ENCODE measurements at places on chromosomes 7 and 10.

DNA sequence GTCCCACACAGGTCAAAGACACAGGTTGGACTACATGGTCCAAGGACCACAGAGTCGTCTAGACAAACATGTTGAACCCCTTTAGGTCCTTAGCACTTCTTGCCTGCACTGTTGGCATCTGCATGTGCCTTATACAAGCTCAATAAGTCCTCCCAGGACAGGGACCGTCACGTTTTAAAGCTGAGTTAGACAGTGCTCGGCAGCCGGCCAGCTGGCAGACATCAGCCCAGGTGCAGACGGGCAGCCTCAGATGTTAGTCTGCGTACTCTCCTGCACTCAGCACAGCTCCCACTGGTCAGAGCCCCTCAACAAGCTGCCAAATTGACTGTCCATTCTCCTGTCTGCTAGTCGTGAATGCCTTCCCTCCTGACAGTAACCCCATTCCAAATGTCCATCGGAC lies 34.9 kb downstream of the PARP12 start:
- DNase-seq: no peak

DNA sequence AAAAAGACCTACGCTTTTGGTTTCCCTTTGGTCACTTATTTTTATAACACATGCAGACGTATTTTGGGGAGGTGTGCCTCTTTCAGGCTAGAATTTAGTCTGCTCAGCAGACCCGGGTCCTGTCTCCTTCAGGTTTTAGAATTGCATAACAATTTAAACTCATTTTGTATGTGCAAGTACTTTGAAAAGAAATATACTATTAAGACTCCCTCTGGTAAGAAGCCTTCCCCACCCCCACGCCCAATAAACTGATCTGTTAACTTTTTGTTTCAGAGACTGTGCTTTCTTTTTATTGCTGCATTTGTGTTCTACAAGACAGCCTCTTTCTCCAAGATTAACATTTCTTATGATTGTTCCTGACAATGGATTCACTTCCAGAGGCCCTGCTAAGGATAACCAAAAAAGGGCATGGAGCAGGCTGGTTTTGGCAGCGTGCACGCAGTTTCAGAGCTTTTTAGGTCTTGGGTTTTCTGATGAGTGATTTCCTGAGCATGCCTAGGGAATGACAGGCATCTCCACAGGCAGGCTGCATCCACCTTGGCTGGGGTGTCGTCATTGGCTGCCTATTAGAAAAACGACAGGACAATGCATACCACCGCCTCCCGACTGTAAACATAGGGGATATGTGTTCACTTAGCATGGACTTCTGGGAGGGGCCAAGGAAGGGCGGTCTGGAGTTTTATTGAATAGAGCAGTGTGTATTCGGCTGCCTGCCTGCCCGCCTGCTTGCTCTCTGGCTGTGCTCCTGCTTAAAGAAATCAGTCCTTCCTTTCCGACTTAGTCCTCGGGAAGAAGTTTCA lies at the start of gene CALD1:
CALD1 (plus strand) TSS at position 694 of the 800 bp plus-strand sequence. CDS start 88,100 bp downstream, outside the sequence.
- DNase-seq: peak; percentile 8

DNA sequence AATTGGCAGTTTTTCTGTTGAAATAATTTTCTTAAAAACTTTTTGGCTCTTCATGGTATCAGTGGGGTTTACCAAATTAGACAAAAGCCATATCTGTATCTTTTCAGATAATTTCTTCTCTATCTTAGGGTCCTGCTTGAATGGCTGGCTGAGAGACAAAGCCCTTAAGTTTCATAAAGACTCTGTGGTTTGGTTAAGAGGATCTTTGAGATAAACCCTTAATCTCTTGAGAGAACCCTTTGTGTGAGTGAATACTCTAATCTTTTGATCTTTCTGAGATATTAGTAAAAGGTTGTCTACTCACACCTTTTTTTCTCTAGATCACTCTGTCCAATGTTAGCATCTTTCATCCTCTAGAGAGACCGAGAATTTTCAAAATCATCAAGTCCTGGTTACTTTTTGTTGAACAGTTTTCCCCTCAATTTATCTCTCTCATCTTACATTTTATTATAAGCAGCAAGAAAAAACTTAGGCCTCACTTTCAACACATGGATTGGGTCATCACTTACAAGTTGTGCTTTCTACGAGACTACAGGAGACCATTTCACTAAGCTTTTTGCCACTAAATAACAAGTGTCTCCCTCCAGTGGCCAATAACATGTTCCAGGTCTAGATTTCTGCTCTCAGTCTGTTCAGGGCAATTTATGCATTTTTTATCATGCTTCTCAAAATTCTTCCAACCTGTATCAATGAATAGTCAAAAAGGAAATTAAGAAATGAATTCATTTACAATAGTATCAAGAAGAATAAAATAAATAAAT lies 28.4 kb downstream of the DNAJC9 start:
- DNase-seq: peak; percentile 24

GRCh38 chr10:75099952-75100763 lies 11.3 kb upstream of the SAMD8 start:
- peak; percentile 60 for DNase-seq

GRCh38 chr7:69568266-69568665 lies 30.0 kb upstream of the AUTS2 start:
- no peak for DNase-seq

DNA sequence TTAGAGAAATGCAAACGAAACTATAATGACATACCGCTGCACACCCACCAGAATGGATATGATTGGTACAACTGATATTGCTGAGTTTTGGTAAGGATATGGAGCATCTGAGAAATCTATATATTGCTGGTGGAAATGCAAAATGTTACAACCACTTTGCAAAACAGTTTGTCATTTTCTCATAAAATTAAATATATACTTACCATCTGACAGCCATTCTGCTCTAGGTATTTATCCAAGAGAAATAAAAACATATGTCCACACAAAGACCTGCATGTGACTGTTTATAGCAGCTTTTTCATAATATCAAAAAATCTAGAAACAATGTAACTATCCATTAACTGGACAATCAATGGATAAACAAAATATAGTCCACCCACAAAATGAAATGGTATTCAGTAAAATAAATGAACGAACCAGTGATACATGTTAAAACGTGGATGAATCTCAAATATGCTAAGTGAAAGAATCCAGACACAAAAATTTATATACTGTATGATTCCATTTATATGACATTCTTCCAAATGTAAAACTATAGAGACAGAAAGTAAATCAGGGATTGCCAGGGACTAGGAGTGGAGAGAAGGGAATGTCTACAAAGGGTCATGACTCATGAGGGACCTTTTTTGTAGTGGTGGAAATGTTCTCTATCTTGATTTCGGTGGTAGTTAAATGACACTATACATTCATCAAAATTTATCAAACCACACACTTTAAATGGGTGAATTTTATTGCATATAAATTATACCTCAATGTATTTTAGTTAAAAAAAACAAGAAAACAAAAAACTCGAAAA lies 312.0 kb upstream of the GLI3 start:
- DNase-seq: no peak

- no peak for DNase-seq
Measured at GRCh38 chr7:158239290-158239981, 348.2 kb downstream of the PTPRN2 start.

DNA sequence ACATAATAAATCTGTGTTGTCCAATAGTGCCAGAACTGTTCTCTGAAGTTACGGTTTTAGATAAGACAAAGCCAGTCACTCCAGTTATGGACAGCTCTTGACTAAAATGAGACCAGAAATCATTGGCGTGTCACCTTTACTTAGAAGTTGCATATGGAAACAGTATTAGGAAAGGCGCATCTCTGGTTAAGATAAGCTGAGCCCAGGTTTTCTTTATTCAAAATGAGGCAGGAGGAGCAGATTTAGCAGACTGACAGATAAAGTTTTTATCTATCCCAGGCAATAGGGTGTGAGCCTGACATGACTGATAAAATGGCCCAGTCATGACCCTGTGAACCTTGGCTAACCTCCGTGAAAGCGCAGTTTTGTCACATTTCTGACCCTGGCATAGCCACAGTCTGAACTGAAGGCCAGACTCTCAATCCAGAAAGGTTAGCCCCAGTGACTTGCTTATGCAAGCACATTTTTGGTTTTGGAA lies 4.2 kb downstream of the CYP26A1 start:
- no peak for DNase-seq

DNA sequence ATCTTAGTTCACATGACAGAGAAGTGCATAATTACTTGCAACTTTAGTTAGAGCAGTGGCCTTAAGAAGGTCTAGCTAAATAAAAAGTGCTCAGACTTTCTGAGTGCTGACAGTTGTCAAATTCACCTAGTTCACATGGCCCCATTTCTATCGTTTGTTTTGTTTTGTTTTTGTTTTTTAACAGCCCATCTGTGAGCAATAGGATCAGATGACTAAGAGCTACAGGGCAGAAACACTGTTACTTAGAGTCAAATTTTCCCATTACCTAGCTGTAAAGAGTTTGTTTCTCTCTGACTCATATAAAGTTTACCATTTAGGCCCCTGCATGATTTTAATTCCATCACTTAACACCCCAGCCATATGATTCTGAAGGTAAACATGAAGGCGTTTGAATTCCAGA lies 18.8 kb downstream of the CAV1 start:
- DNase-seq: no peak

DNA sequence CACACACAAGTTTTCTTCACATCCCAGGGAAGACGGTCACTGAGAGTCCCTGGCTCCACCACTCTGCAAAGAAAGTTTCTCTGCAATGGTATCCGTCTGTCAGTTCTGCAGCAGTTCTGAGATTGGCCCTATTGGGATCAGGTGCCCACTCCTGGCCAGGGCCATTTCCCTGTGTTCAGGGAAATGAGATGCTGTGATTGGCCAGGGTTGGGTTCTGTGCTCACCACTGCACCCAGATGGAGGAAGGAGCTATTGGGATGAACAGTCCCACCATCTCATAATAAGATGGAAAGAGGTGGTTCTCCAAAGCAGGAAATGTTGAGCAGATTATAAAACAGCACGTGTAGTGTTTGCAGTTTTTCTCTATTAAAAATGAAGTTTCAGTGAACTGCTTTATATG lies 13.3 kb upstream of the PIP4K2A start:
- DNase-seq: no peak

DNA sequence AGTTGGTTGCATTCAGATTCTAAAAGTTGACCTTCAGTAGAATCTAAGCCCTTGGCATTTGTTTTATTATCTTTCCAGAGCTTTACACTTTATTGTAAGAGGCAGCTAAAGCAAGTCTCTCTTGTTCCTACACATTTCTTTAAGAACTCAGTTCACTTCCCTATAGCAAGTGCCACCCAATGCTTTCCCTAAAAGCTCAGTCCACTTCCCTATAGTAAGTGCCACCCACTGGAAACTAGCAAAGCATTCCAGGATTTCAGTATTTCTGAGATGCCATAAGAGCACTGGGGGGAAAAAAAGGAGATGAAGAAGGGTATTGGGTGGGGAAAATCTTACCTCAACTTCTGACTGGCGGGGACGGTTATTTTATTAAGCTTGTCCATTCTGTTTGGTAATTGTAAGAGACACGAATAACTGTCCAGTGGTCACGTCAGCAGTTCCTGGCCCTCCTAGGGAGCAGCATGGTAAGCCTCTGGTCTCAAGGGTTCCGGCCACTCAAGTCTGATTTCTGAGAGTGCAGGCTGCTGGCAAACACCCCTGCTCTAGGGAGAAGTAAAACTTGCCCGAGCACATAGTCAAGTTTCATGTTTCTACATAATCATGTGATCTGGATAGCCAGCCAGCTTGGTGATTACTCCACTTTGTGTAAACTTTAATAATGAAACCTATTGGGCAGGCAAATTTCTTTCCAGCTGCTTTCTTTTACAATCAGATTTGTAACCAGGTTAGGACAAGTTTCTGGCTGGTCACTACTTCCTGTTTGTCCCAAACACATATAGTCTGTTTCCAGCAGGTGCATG lies at the start of gene BLNK:
BLNK (minus strand) TSS at position 554 of the 800 bp plus-strand sequence; CDS start at position 383, 171 bp downstream.
- no peak for DNase-seq

DNA sequence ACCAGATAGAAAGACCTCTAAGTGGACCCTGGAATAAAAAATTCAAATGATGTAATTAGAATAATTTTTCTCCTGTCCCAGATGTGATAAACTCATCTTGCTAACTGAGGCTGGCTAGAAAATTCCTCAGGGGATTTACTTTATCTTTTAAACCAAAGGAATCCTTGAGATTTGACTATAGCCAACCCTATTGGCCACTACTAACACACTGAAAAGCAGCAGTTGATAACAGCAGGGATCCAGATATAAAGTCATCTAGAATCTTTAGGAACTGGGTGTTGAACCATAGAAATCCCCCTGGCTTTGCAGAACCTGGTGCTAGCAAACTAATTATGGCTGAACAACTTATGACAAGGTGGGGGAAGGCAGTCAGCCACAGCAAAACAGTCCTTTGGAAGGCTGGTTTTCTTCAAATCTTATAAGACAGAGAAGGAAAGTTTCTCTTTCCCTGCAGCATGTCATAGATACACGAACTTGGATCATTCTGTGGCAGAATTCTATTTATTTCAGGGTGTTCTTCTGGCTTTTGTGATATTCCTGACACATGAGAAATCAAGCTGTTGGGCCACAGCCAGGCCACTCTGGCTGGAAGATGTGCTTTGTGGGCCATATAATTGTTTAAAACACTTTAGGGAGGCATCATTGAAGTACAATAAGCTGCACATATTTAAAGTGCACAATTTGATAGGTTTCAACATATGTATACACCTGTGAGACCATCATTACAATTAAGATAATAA lies 643.6 kb downstream of the SORCS3 start:
- no peak for DNase-seq

- DNase-seq: no peak
Measured at GRCh38 chr7:25792586-25792985, 359.4 kb upstream of the NFE2L3 start.

GRCh38 chr10:78291722-78292121 lies 258.1 kb downstream of the RPS24 start:
- DNase-seq: no peak

DNA sequence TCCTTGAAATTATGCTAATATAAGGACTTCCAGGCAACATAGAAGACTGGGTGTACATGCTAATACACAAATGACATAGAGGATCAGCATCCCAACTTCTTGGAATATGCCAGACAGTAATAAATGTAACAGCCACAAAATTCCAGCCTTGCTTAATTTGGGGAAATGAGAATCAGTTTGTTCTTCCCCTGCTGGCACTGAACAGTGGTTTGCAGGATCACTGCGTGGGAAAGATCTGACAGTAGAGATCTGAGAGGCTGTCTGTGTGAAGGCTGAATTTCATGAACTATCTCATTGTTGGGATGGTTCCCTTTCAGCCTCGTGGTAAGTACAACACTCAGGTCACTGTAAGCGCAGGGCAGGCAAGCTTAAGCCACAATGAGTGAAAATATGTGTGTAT lies 1078.0 kb downstream of the LRMDA start:
- DNase-seq: no peak

DNA sequence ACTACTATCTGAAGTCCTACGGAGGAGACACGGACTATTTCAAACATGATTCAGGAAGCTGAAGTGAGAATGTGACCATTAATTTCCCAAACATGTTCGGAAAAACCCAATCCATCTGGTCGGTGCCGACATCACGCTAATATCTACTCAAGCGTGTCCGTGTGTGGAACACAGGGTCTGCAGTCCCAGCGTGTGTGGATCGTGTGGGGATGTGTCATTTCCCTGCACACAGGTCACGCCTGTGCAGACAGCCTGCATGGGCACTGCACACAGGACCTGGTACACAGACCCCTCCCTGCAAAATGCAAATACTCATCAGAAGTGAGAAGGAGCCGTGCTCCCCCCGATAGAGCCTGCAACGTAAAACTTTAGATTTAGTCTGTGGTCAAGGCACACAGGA lies 57.8 kb downstream of the CARD11 start:
- DNase-seq: no peak

GRCh38 chr7:38806912-38807311 lies 102.1 kb downstream of the VPS41 start:
- no peak for DNase-seq
